ENCODE measurements at places on chromosomes 1 and 21.

DNA sequence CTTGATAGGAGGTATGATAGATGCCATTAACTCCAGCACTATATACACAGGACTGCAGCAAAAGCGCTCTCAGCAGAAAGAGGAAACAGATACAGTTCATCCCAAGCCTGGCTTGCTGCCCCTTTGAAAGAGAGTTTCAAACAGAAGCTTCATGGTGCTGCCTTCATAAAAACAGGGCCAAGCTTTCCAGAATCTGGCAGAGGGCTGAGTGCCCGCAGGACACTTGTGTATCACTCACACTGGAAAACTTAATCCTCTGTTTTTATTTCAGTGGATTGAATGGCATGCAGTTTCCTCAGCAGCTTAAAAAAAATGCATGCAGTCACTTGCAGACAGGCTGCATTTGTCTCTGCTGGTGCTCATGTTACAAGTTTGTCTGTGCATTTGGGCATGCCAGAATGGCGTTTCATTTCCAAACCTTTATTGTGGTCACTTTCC is 40.4 kb downstream of the KCNJ15 start:
- DNase-seq = no peak

DNA sequence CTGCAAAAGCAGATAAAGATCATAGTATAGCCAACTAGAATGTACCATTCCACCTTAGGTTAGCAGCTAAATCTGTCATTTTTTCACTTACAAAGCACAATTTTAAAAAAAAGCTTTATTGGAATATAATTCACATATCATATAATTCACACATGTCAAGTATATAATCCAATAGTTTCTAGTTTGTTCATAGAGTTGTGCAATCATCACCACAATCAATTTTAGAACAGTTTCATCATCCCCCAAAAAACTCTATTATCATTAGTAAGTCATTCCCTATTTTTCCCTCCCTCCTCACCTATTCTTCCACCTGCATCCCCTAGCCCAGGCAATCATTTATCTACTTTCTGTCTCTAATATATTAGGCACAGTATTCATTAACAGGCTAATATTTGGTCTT is 32.0 kb upstream of the INSL5 start:
- DNase-seq = no peak

- no peak for DNase-seq
Measured at GRCh38 chr1:19268445-19268844, 16.8 kb downstream of the MRTO4 start.

DNA sequence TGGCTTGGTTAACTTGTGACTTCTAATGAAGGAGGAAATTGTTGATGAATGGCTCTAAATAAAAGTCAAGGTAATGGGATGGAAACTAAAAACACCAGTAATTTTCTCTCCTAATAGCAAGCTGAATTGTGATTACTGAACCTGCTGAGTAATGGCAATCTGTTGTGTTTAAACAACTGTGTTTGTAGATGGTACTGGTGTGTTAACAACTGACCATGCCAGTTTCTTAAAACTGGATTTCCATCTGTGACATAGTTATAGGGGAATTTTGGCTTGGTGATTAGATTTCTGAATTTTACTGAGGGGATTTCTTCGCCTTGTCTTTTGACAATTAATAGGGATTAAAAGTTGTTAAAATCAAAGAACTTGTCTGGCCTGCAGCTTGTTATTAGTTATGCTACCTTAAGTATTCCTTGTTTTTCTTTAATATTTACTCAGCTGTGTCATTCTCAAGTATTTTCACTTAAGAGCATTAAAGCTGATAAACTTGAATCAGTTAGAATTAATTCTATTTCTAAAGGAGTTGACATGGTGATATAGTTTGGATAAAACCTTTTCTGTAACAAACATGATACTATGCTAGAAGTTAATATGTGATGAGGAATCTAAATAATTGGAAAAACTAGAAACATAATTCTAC is 7.9 kb upstream of the ERO1B start:
- no peak for DNase-seq

DNA sequence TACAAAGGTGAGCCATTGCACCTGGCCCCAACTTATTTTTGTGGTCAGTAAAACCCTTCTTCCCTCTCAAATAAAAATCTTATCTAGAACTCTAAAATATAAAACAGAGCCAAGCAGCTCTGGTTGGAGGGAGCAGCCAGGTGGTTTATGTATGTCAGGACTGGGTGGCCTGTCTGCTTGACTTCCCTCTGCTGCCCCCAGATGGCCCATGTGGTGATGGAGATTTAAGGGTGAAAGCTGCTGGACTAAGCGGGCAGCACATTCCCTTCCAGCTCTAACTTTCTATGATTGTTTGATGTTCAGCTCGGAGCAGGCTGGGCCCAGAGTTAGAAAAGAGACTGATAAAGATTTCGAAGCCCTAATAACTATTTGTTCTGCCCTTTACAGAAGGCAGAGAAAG is 11.9 kb upstream of the PAQR6 start:
- DNase-seq = peak; percentile 24

DNA sequence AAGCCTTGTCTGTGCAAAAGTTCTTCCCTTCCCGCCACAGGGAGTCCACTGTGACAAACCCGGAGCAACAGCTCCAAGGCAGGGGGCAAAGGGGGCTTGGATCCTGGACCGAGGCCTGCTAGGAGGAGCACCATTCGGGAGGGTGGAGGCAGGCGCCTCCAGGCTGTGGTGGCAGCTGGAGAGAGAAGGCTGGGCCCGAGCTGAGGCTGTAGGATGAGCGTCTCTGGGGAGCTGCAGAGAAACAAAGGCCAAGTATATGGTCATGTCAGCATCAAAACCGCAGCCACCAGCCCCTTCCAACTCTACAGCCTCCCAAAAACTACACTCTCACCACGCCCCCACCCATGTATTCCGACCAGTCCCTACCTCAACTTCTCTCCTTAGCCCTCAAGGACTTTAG is 579 bp downstream of the SH3BP5L start:
- no peak for DNase-seq

DNA sequence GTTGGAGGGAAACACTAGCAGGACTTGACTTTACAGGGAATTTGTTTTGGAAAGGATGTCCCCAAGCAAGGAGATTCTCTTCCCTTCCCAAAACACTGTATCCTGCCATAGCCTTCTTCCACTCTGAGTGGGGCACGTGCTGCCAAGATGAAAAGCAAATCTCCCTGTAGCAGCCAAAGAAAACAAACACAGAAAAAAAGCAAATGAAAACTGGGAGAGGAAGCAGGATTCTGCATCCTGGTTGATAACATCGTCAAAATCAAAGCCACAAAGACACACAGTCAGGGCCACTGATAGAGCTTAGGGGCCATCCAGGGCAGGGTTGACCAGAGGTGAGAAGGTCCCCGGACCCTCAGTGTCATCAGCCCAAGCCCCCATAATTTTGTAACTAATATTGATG is 16.0 kb upstream of the MTARC2 start:
- no peak for DNase-seq

DNA sequence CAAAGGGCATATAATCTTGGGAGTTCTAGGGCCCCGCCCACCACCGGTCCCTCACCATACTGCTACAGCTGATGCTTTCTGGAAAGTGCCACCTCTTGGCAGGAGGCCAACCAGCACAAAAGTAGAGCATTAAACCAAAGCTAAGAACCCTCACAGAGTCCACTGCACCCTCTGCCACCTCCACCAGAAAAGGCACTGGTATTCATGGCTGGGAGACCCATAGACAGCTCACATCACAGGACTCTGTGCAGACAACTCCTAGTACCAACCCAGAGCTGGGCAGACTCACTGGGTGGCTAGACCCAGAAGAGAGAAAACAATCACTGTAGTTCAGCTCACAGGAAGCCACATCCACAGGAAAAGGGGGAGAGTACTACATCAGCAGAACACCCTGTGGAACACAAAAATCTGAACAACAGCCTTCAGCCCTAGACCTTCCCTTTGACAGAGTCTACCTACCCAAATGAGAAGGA is 10.8 kb downstream of the THEM4 start:
- no peak for DNase-seq

GRCh38 chr1:229190057-229190575 is 80.8 kb upstream of the RAB4A start:
- DNase-seq = no peak

- DNase-seq = no peak
Measured at GRCh38 chr1:59179673-59180072, 117.2 kb upstream of the FGGY start.

- DNase-seq = no peak
Measured at GRCh38 chr1:90210633-90211491, 216.0 kb downstream of the ZNF326 start.

DNA sequence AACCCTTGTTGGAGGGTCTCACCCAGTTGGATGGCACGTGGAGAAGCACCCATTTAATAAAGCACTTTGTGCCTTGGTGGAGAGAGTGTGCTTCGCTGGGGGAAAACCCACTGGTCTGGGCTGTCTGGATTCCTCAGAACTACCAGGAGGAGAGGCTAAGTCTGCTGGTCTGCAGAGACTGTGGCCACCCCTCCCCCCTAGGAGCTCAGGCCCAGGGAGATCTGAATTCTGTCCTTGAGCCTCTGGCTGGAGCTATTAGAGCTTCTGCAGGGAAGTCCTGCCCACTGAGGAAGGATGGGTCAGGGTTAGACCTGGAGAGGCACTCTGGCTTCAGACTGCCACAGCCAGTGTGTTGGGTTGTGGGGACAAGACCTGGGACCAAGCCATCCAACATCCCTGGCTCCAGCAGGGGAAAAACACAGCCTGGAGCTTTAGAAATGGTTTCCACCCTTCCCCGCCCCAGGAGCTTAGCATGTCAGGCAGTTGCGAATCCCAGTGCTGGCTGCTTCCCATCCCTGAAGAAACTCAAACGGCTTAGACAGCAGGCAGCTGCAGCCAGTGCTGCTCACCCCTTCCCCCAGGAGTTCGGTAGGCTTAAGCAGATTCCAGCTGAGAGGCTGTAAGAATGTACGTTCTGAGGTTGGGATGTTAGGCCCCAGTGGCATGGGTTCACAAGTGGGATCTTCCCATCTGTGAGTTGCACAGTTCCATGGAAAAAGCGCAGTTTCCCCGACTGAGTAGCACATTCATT is 288.3 kb downstream of the TGFB2 start:
- DNase-seq = no peak

- DNase-seq = no peak
Measured at GRCh38 chr1:121471523-121471922, 286.7 kb downstream of the SRGAP2C start.

- DNase-seq = no peak
Measured at GRCh38 chr1:241240069-241240468, 116.9 kb downstream of the RGS7 start.

- no peak for DNase-seq
Measured at GRCh38 chr21:39051588-39051949, 131.7 kb downstream of the PSMG1 start.

DNA sequence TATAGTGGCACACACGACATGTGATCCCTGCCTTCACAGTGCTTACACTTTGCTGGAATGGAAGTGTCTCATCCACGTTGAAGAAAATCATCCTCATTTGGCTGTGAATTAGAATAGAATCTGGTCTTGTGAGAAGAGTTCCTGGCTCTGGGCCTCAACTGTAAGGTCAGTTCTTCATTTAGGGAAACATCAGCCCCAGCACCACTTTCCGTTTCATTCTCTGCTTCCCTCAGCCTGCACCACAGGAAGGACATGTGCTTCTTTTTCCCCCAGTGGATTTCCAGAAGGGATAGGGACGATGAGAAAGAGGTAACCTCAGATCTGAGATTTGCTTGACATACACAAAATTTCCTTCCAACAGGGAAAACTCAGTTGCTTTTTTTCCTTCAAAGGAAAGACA is 3.7 kb upstream of the ALX3 start:
- no peak for DNase-seq

- no peak for DNase-seq
Measured at GRCh38 chr1:24864370-24864777, 65.7 kb downstream of the RUNX3 start.

DNA sequence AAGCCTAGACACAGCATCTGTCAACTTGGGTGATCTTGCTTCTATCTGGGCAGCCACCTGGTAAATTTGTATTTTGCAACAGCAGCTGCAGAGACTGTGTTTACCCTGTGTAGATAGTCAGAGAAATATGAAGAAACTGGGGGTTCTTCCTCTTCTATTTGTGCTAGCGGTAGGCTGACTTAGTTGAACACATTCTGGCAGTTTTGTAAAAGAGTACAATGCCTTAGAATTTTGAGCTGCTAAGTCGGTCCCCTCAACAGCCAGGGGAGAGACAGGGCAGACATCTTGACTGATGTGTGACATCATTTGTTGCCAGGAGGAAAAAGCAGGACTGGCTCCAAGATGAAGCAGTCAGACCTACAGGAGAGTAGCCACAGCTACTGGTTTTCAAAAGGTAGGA is 53.7 kb downstream of the KCNJ6 start:
- DNase-seq = no peak

DNA sequence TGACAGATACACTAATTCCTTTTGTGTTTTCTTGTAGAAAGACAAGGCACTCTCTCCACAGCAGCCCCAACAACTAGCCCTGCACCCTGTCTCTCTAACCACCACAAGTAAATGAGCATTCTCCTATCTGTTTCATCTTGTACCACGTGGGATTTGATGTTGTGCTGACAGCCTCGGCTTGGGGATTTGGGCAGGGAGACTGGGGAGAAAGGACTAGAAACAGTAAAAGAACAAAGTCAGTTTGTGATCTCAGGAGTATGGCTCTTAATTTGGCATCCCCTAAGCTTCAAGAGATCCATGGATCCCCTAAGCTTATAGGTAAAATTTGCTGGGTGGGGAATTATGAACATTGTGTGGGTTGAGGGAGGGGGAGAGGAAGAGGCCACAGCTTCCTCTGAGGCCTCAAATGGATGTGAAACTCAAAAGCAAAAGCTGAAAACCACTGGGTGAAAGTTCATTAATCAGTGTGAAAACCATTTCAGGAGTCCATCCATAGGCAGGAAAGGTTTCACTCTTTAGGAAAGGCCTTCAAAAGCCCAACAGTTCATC is 3.1 kb downstream of the C1orf162 start:
- no peak for DNase-seq

GRCh38 chr1:76951153-76951552 is 83.9 kb downstream of the ST6GALNAC5 start:
- DNase-seq = no peak

- no peak for DNase-seq
Measured at GRCh38 chr1:165988817-165989216, 161.4 kb downstream of the UCK2 start.

GRCh38 chr1:196902344-196902743 is 14.5 kb downstream of the CFHR4 start:
- DNase-seq = no peak

DNA sequence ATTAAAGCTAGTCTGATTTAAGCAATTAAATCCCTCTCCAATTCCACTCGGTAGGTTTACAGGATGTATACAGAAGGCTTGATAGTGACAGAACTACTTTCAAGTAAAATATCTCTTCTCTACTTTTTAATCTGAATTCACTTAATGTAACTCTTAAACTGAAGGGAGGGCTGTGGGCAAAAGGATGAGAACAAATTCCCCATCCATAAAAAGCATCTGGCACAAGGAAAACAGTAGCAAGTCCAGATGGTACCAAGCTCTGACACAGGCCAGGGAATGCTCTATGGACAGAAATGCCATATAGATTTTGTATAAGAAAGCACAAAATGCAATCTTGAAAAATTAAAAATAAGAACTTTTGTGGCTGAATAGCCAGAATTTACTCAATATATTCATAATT is 53.1 kb upstream of the USH2A start:
- DNase-seq = no peak

Measured in C1 segment of cervical spinal cord (tissue), 14 donors.